ENCODE measurements at places on chromosomes 4 and X.
A peak's percentile ranks its signal among the peaks of the same experiment; 100 is the strongest.

DNA sequence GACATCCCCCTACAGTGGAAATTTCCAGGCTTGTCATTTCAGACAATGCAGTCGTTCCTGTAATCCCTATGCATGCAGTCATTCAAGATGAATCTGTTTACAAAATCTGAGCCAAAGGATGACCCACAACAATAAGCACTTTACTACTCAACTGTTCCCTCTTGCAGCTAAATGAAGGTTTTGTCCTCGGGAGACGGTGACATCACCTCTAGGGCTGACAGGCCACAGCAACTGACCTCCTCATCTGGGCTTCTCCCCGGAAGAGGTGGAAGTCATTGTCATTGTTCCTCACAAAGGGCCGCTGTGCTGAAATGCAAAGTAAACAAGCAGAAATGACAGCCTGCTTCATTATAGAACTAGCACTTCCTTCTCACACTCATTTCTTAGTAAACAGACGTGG, 29.2 kb downstream of the CLRN2 start:
- DNase-seq, result no peak

DNA sequence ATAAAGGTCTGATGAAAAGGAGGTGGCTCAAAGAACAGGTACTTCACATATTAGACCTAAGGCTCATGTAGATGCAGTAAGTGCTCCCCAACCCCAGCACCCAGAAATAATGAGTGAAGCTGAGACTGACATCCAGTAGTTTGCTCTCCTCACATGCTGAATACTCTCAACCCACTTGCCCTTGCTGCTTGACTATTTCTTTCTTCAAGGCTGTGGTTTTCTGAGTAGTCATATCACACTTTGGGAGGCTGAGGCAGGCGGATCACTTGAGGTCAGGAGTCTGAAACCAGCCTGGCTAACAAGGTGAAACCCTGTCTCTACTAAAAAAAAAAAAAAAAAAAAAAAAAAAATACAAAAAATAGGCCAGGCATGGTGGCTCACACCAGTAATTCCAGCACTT, 51.5 kb upstream of the PRPS1 start:
- no peak for DNase-seq

GRCh38 chr4:123896446-123897071, 500.0 kb downstream of the SPRY1 start:
- no peak for DNase-seq

DNA sequence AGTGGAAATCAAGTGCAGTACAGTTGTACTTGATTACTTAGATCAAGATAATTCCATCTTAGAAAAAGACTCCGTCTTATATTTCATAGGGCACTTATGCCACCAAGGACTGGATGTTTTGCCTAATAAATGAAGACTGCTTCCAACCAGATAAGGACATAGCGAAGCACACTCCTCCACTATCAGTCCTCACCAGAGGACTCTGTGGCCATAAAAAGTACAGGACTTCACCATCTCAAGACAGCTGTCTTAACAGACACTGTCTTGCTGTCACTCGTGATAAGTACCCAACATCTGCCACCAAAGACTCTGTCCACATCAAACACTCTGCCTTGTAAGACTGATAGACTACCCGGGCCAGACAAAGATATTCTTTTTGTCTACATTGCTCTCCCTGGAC, 352.0 kb downstream of the TRAM1L1 start:
- DNase-seq, result no peak

DNA sequence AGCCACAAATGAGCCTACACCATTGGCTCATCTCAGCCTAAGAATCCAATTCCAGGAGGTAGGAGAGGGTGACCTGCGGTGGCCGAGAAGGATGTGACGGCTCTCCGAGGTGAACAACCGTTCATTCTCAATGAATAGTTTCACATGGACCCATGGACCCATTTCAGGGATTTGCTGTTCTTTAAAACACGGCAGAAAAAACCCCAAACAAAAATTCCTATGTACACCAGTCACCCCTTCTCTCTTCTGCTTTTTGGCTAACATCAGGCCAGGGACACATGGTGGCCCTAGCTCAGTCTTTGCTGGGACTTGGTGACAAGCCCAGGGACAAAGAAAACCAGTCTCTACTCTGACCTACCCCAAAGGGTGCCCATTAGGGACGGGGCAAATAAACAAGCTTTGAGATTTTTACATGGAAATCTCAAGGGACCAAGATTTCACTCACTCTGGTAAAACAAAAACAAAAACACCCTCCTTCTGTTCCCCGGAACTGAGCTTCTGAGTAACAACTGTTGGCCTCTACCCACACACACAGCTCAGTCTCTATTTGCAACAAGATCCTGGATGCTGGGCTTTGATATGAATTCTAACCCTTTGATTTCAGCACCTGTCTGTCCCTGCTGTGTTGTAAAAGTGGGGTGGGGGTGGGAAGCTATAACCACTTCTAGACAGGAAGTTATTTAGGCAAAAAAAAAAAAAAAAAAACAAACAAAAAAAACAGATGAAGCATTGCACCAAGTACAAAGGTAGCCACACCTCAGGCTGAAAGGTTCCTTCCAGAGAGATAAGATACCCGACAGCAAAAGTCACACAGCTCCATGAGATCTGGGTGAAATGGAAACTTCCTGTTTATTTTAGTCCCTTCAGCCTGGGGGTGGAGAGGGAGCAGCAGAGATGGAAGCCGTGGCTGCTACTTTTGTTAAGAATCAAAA, 49.0 kb downstream of the DDX3X start:
- no peak for DNase-seq

DNA sequence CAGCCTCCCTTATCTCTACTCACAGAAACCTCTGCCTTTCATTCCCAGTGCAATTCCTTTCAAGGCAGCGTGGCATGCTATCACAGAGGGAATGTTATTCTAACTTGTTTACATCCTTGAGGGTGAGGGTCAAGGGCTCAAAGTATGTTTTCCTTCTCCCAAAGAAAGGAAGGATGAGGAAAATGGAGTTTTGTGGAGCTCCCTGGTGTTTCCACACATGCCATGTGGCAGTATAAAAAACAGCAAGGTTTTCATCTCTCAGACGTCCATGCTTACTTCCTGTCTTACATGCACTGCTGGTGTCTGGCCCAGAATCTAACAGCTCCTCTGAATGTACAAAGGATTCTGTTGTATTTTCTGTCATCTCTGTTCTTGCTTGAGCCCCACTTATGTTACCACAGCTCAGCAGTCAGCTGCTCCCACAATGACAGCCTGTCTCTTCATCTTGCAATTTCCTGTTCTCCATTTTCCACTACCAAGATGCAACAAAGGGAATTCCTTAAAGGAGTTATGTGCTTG, 128.0 kb downstream of the SNCA start:
- no peak for DNase-seq

DNA sequence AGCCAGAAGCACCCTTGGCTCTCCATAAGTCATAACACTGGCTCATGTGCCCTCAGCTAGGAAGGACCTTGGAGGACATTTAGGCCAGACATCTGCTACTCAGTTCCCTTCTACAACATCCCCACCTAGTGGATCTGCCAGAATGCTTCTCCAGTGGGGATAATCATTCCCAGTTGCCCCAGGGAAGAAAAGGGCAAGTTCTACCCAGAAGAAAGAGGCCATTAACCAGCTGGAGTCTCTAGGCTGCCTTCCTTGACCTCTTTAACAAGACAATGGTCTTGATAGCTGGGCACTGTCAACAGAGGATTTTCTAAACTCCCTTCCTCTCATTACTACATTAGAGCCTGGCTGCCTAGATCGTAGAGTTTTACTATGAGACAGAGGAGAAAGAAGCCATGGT, 42.0 kb downstream of the LGI2 start:
- DNase-seq, result no peak

DNA sequence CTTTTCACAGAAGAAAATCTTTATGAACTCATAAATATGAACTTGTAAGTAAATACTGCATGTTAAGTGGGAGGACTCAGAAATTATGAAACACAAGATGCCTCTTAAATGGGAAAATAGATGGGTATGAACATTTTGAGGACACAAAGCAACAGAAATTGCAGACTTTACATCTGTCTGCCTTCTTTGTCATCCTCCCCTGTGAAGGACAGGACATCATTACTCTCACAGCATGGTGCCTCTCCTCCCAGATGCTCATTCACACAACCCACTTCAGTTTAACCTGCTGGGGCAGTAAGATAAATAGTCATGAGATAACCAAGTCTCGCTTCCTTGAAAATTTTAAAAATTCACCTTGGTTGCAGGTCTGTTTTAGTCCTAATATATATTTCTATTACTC, 144.5 kb downstream of the APBB2 start:
- DNase-seq, result no peak

DNA sequence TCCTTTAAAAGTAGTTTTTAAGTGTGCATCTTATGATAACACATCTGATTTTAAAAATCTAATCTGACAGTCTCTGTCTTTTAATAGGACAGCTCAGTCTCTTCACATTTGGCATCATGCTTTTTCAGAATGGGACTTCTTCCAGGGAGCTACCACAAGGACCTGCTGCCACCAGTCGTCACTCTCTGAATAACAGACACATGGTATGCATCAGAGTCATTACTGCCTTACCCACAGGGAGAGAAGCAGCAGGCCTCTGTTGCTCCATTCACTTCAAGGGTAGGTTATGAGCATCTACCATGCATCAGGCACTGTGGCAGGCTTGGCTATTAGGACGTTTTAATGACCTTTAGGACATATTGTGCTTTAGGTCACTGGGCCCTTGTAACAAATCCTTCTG, 50.0 kb upstream of the AFAP1 start:
- DNase-seq, result no peak

- DNase-seq, result no peak
These were observed 455.3 kb downstream of the PDHA2 start for GRCh38 chr4:96295143-96295741.

DNA sequence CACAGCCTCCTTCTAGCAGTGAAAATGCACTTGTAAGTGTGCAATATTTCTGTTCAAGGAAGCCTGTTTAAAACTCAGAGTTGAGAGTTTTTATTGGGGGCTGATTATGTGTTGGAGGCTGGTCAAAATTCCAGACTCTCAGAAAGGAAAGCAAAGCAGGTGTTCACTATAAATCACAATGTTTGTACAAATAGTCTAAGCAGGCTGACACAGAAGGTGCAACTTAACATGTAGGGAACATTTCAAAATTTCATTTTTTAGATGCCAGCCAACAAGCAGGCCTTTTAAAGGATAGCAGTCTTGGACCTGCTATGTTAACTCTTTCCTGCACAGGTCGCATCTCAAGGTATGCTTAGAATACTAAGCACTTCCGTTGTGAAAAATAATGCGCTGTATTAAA, 112.3 kb upstream of the IL13RA1 start:
- DNase-seq, result no peak

DNA sequence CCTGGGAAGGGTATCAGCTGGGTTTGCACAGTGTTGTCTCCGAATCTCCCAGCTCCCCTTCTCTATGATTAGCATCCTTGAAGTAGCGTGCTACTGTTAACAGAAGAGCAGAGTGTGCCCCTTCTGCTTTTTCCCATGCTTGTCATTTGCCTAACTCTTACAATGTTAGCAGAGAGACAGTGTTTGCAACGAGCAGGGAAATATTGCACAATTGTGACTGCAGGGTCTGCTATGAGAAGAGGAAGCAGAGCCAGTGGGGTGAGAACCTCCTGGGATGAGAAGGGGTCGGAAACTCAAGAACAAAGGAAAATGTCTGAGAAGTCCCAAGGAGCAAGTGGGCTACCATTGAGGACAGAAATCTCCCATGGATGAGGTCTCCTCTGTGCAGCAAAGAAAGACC, 7.8 kb upstream of the CHRNA9 start:
- no peak for DNase-seq

DNA sequence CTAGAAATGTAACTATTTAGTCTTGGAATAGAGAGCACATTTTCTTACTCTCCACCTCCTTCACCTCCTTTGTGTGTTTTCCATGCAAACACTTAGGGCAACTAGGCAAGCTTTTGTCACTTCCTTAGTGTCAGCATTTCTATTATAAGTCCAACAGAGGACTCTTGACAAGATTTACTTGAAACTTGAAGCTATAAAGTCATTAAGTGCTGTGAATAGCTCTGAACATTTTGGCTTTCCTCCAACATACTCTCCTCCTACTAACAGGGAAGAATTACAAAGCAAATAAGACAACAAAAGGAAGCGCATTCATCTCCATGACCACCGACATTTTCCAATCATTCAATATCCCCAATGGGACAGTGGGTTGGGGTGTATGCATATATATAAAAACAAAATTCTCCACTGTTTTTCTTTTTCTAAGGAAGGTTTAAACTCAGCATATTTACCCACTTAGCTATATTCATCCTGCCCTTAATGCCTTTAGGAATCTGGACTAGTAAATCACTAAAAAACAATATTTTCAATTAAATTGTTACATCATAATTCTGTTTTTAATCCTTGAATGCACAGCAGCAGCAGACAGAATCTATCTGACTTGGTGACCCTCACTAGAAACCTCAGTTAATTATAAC, 264.6 kb downstream of the SNCA start:
- no peak for DNase-seq

- DNase-seq, result no peak
These were observed 59.6 kb downstream of the TMEM154 start for GRCh38 chr4:152620218-152620617.

DNA sequence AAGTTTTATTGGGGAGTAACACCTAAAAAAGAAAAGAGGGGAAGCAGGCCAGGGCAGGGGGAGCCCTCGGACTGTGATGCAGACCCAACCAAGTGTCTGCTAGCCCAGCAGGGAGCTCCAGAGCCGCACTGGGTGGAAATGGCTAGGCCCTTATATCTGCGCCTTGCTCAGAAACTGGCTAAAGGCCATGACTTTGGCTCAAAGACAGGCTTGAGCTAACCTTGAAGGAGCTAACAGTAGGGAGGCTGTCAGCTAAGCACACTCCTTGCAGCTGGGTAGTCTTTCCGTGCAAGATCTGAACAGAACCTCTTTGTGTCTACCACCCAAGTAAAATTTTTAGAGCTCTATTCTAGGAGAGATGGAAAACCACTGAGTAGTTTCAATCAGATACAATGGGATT, 43.0 kb downstream of the SEPSECS start:
- DNase-seq, result no peak

DNA sequence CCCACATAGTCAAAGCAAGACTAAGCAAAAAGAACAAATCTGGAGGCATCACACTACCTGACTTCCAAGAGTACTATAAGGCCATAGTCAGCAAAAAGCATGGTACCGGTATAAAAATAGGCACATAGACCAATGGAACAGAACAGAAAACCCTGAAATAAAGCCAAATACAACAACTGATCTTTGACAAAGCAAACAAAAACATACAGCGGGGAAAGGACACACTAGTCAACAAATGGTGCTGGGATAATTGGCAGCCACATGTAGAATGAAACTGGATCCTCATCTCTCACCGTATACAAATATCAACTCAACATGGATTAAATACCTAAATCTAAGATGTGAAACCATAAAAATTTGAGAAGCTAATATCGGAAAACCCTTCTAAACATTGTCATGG, 819.3 kb upstream of the FRG1 start:
- no peak for DNase-seq

- peak; percentile 30 for DNase-seq
These were observed 8.1 kb downstream of the ETDB start for GRCh38 chrX:135112096-135112729.
